ENCODE measurements at places on chromosomes 13 and 19. TPM values are rescaled to one million over a fixed set of nuclear protein-coding genes. Genes with fewer than 3 reads are reported as not detected.

The STOML3 gene
- not detected for polyA plus RNA-seq

The LINGO3 gene
- not detected for polyA plus RNA-seq

DNA sequence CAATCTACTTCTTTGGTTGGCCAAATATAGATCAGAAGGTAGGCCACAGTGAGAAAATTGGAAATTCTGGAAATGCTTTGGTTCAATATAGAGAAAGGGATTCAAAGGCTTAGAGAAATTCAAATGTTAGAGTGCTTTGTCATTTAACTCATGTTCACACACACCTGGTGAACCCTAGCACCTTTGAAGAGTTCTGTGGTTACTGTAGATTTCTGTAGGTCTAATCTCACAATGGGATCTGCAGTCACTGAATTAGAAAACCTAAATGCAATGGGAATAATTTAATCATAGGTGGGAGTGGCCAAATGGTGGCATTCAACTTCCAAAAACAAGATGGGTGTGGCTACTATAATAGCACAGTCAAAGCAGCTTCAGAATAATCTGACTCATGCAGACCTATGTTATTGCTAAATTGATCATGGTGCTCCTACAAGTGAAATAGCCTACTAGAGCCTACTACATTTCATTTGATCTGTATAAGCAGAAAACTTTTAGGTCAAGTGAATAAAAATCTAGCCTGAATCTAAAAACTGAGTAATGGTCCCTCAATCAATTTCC, 1152.9 kb downstream of the PCDH9 start:
- DNase-seq = no peak

- no peak for DNase-seq
Observed at GRCh38 chr13:25171170-25171516, 945 bp downstream of the AMER2 start.

DNA sequence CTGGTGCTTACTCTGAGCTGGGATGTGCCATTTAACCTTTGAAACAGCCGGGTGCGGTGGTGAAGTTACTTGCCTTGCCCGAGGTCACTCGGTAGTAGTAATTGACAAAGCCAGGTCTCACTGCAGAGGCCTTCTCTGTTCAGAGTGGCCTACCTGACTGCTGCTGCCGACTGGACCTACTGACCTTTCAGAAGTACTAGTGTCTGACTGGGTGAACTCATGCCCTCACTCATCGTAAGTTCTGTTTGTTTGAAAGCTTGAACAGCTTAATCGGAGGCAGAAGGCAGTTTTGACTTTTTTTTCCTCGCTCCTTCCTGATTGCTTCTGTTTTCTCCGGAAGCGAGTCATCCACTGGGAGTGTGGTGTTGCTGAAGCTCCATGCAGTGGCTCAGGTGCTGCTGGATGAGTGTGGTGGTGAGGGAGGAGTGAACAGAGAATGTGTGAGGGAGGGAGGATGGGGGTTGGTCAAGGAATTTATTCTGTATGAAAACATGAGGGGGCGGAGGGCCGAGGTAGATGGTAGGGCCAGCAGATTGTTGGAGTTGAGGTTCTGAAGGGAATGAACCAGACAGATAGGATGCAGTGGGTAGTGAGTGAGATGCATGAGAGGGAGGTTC, 2.7 kb downstream of the SPINT2 start:
- DNase-seq = no peak

DNA sequence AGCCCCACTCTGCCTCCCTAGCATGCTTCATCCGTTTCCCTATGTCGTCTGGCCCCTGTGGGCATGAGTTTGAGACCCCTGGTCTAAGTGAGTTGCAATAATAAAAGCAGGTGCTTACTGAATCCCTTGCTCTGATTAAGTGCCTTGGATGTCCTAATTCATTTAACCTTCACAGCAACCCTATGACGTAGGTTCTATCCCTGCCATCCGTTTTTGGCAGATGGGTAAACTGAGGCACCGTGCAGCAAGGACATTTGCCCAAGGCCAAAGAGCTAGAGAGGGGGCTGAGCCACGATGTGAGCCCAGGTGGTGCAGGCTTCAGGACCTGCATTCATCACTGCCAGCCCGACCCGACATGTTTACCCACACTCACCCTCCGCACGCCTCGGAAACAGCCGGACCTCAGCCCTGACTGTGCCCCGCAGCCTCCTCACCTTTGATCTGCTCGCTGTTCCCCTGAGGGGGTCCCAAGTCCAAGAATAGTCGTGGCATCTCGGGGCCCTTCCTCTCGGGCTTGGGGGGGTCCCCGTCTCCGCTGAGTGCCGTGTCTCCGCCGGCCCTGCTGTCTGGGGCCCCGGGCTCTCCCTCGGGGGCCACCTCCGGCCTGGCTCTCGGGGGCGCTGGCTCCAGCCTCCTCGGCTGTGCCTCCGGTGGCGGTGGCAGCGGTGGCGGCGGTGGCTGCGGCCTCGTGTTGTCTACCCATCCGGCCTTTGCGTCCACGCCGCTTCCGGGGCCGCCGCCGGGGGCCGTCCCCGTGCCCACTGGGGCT, 14.5 kb downstream of the LMTK3 start:
- no peak for DNase-seq

GRCh38 chr19:41879670-41880328, 2.7 kb downstream of the CD79A start:
- DNase-seq = no peak

GRCh38 chr19:13803038-13803437, 7.8 kb downstream of the ZSWIM4 start:
- no peak for DNase-seq

GRCh38 chr13:27264648-27265047, 6.0 kb upstream of the RASL11A start:
- no peak for DNase-seq

DNA sequence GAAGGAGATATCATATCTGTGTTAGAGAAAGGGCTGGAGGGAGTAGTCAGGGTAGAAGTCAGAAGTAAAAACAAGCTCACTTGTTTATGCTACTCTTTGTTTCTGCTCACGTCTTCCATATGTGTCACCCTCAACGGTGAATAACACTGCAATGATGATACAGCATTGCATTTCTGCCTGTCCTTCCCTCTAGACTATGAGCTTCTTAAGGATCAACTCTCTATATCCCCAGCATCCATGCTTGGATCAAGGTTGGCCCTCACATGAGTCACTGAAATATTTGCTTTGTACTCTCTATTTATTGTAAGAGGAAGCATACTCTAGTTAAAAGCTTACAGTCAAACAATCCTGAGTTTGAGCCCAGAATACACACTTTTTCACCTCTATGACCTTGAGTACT, 406.0 kb downstream of the RFC3 start:
- DNase-seq = no peak
